ENCODE measurements at places on chromosomes 16 and 17.

GRCh38 chr17:66495035-66495434 lies 192.6 kb downstream of the PRKCA start:
- DNase-seq: no peak

DNA sequence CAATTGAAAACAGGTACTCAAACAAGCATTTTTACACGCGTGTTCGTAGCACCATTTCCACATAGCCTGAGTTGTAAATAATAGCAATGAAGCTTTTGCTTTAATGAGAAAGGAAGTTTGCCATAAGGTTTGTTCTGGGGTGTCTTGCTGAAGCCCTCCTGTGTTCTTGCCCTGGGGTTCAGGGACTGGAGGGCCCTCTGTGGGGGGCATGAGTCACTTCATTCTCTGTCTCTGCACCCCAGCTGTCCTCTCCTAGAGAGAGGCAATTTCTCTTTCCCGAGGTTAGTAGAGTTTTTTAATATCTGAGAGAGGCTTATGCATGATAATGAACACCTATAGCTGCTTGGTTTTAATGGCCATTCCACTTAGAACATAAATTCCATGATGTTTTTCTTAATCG lies 9.6 kb downstream of the AFMID start:
- DNase-seq: no peak

DNA sequence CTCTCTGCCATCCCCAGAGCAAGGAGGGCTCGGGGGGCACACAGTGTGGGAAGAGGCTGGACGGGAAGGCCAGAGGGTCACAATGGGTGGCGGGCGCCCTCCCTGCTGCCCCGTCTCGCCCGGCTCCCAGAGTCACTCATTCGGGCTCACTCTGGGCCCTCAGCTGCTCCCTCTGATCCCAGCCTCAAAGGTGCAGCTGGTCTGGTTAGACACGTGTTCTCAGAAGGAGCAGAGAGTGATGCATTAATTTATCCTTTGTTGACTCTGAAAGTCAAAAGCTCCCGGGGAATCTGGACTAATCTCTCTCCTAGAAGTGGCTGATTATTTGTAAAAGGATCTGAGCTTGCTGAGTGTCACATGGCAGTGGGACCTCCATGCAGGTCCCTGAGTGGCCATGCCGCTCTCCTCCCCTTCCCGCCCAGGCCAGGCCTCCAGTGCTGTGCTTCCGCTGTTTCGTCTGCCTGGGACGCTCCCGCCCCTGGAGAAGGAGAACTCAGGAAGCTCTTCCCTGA lies 87.5 kb downstream of the SEC14L1 start:
- no peak for DNase-seq

- no peak for DNase-seq
Measured at GRCh38 chr17:63356337-63356757, 89.8 kb downstream of the CYB561 start.

- DNase-seq: no peak
Measured at GRCh38 chr16:1788095-1788707, 5.3 kb downstream of the IGFALS start.

DNA sequence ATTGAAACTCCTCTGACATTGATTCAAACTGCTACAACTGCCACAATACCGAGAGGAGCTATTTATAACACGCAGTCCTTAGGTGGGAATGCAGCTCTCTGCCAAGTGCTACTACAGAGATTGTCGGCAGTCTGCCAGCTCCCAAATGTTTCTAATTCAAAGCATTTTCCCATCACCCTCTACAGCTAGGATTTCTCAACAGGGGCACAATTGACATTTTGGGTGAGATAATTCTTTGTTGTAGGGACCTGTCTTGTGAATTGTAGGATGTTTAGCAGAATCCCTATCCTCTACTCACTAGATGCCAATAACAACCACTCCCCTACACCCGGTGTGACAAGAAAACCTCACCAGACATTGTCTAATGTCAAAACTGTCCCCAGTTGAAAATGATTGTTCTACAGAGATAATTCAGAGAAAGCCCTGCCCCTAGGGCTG lies 7.8 kb upstream of the N4BP1 start:
- no peak for DNase-seq

GRCh38 chr17:75820094-75821080 lies 23.8 kb downstream of the UNC13D start:
- no peak for DNase-seq

GRCh38 chr17:5446786-5447185 lies 7.8 kb upstream of the C1QBP start:
- no peak for DNase-seq

- DNase-seq: no peak
Measured at GRCh38 chr16:24478401-24478800, 61.0 kb upstream of the RBBP6 start.

DNA sequence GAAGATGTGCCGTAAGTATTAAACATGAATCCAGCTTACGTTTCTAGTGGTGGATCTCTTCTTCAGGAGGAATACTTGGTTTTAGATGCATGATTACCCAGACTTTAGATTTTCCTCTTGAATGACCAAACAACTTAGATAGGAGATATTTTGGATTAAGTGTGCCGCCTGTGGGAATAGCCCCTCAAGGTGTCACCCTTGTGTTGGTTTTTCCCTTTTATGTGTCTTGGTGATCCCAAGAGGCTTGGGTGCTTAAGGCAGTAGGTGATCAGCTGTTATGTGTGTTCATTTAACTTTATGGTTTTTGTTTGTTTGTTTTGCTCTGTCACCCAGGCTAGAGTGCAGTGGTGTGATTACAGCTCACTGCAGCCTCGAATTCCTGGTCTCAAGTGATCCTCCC lies 115.1 kb downstream of the PPM1E start:
- no peak for DNase-seq

GRCh38 chr17:4375039-4375748 lies 8.7 kb upstream of the UBE2G1 start:
- DNase-seq: peak; percentile 3

DNA sequence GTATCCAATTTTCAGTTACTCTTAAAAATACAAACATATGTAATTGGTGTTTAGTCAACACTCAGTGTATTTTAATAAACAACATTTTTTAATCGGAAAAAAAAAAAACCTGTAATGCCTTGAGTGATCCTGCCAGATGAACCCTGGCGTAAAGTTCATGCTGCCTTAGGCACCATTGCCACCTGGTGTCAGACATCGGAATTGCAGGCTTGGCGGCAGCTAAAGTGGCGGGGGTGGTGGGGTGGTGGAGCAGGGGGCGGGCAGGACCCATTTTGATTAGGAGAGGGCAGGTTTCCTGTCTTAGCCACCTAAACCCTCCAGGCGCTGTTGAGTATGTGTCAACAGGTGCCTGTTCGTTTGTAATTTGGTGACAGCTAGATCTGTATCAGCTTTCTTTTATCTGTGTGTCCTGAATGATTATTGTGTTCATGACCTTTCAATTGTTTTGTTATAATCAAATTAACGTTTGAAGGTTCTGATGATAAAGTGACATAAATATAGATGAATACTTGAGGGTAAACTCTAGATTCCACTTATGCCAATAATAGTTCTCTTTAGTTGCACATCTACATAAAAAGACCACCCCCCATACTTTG lies 588.7 kb downstream of the CDH13 start:
- peak; percentile 2 for DNase-seq

- DNase-seq: no peak
Measured at GRCh38 chr16:27368358-27368722, 33.6 kb upstream of the IL21R start.

DNA sequence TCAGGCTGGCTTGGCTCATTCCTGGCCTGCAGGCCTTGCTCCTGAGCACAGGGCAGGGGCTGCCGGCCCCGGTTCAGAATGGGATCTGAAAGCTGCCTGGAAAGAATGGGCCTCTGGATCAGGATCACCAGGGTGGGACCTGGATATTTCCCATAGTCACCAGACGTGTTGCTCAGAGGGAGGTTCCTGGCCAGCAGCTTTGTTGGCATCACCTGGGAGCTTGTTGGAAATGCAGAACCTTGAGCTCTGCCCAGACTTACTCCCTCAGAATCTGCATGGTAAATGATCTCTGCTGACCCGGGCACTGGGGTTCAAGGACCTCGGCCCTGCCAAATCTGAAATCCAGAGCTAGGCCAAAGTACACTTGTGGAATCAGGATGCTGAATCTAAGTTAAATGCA lies 29.5 kb upstream of the MED9 start:
- DNase-seq: no peak

- no peak for DNase-seq
Measured at GRCh38 chr16:49967012-49967559, 57.9 kb upstream of the CNEP1R1 start.

DNA sequence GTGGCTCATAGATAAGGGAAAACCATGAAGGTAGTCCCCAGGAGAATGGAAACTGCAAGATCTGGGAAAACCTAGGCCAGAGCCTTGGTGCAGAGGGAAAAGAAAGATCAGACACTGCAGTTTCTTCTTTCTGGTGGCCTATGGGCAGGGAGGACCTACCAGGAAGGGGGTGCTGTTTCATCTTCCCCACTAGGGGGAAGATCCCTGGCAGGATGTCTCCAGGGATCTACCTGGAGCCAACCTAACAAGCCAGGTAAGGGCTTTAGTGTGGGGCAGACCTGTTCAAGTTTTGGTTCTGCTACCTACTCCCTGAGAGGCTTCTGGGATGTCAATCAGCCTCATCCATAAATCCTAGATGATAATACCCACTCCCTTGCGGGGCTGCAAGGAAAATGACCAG lies 21.4 kb downstream of the TOM1L2 start:
- DNase-seq: no peak

GRCh38 chr16:26651464-26651863 lies 415.3 kb upstream of the C16orf82 start:
- DNase-seq: no peak

DNA sequence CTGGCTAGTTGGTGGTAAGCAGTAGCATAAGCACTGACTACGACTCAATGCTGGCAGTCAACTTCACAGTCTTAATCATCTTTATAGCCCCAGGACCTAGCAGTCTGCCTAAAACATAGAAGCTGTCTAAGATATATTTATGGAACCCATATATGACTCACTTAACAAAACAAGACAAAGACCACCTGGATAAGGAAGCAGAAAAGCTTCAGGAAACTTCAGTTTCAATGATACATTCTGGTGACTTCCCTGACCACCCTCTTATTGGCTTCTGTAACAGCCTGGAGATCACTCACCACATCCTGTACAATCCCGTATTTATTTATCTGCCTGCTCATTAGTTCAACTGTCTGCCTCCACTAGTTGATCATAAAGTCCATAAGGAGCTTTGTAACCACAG lies 95.5 kb downstream of the PMP22 start:
- no peak for DNase-seq

- no peak for DNase-seq
Measured at GRCh38 chr17:37671028-37671823, 28.0 kb upstream of the DDX52 start.

DNA sequence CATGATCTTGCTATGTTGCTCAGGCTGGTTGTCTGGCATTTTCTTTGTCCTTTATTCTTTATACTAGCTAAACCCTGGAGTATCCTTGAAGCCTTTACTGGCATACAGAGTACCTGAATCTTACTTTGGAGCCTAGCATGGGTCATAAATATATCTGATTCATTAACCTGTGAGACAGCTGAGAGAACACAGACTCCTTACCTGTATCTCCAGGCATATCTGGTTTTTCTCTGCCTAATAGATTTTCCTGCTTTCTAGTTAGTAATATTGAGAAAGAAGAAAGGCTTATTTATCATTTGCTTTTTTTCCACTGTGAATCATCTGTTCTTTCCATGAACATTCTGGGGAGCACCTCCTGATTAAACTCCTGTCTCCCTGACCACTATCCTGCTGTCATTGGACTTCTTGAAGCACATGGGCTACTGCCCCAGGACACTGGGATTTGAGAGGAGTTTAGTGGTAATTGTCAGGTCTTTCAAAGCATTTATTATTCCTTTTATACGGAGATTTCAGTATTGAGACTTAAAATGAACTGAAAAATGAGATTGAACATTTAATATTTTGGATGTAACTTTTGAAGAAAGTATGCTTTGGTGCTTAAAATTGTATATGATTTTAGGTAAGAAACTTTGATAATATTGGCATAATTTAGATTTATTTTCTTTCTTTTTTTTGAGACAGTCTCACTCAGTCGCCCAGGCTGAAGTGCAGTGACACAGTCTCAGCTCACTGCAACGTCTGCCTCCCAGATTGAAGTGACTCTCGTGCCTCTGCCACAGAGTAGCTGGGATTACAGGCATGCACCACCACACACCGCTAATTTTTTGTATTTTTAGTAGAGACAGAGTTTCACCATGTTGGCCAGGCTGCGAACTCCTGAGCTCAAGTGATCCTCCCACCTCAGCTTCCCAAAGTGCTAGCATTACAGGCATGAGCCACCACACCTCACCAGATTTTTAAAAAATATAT lies 8.6 kb downstream of the PDP2 start:
- no peak for DNase-seq

All from stimulated activated CD8-positive, alpha-beta memory T cell treated with anti-CD3 and anti-CD28 coated beads, Interleukin-7, amount 100 ng/mL, for 1 hour (primary cell).